ENCODE measurements at places on chromosomes 4 and X.

GRCh38 chr4:184762100-184762499 is 28.2 kb upstream of the CENPU start:
- no peak for DNase-seq

DNA sequence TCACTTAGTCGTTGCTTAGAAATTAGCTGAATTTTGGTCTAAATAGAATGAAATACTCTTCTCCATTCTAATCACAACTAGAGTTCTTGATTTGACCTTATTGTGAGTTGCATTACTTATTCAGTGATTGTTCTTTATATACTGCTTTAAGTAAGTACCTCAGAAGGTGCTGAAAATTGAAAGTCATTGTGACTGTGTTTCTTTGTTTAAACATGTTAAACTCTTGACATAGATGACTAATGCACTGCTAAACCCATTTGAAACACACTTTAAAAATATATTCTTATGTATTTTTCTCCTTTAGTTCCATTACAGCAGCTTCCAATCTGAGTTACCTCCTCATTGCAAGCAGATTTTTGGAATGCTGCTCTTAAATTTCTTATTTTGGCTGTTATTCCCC is 9.1 kb downstream of the TSPAN7 start:
- no peak for DNase-seq

DNA sequence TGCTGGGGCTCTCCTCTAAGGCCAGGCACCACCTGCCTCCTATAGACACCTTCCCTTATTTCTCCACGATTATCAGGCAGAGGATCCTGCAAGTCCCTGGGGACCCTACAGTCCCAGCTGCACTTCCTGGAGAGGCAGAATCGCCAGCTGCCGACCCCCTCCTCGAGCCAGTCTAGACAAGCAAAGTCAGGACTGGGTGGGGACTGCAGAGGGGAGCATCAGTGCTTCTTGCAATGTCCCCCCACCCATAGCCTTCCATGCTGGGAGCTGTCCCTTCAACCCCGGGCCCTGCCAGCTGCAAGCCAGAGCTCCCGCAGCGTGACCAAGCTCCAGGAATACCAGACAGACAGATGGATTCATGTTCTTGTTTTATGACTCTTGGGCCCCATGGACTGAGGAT is 1.4 kb upstream of the CRMP1 start:
- DNase-seq: no peak

DNA sequence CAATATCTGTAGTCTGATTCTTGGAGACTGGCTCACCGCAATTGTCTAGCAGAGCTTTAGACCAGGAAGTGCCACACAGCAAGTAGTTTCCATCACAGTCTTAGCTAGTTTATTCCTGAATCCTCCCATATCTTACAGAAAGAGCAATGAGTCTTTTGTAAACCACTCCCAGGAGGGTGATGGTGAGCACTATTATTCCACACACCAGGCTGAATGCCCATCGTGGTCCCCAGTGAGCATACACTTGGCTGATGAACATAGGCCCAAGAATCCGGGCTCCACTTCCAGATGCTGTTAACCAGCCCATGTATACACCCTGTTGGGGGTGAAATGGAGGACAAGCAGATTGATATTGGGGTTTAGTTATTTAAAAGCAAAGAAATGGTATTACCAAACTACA is 39.8 kb downstream of the PLK4 start:
- DNase-seq: no peak

GRCh38 chr4:77819404-77819842 is 255 bp upstream of the CNOT6L start:
- DNase-seq: peak; percentile 39

DNA sequence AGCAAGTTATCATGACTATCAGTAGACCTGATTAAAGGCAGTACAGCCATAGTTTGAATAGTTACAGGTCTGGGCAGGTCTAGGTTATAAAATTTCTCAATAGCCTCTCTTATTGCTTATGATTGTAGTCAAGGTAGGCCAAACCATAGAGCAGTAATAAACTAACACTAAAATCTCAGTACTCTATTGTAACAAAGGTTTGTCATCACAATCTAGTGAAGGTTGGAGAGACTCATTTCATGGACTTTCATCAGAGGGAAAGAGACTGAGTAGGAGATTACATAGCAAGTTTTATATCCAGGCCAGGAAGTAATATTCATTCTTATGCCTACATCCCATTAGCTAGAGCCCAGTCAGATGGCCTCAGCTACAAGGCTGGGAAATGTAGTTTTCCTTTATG is 141.0 kb downstream of the ASB9 start:
- DNase-seq: no peak

- DNase-seq: peak; percentile 21
Observed at GRCh38 chr4:1400831-1401408, 5.3 kb downstream of the NKX1-1 start.

DNA sequence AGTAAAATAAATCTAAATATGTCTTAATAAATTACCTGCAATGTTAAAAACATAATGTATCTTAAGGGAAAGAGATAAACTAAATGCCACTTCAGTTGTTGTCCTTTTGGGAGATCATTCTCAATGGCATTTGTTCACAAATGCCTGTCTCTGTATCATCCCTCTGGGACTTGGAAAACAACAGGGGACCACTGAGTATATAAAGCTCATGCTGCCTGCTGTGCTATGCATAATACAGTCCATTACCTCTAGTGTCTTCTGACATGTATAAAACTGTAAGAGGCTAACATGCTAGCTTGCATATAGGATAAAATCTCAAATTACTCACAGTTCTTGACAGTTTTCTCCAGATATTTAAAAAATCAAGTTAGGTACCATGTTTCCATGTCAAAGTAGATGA is 503.9 kb downstream of the PDHA2 start:
- DNase-seq: no peak

DNA sequence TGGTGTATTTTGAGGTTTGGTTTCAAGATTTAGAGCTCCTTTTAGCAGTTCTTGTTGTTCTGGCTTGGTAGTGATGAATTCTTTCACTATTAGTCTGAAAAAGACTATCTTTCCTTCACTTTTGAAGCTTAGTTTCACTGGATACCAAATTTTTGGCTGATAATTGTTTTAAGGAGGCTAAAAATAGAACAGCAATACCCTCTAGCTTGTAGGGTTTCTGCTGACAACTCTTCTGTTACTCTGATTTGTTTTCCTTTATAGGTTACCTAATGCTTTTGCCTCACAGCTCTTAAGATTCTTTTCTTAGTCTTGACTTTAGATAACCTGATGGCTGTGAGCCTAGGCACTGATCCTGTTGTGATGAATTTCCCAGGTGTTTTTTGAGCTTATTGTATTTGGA is 33.6 kb upstream of the HEPH start:
- DNase-seq: no peak

DNA sequence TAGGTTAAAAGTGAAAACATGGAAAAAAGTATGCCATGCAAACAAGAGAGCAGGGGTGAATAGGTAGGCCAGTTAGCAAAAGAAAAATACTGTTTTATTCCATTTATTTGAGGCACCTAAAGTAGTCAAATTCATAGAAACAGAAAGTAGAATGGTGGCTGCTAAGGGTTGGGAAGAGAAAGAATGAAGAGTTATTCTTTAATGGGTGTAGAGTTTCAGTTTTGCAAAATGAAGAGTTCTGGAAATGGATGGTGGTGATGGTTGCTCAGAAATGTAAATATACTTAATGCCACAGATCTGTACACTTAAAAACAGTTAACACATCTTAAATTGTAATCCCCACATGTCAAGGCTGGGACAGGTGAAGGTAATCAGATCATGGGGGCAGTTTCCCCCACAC is 29.7 kb downstream of the PARM1 start:
- no peak for DNase-seq

DNA sequence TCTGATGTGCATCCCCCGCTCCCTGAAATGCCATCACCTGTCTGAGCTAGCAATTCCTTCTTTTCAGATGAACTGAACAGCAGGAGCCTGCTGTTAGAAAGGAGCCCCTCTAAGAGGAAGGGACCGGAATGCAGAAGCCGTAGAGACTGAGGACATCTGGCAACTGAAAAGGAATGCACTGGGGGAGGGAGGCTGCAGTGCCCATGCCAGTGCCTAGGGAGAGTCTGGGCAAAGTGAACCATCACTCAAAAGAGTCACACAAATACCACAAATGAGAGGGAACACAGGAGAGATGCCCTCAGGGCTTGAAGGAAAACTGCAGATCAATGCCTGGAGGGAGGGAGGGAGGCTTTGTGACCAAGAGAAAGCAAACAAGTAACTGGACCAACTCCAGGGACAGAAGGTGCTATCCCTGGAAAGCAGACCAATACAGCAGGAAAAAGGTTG is 93.9 kb upstream of the CBR4 start:
- no peak for DNase-seq

DNA sequence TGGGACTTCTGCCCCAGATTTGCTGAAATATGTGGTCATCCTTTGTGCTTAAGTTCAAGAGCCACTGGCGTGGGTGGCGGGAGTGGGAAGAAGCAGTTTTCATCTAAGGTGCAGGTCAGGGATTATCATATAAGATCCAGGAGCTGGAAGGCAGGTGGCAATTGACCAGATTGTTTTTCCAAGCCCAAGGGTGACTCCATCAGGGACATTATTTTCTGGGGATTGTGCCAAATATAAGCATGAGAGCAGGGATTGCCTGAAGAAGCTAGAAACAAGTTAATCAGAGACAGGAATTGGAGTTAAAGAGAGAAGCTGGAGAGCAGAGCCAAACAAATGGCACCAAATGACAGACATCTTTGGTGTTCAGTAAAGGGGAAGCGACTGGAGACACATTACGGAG is 19.4 kb upstream of the SEL1L3 start:
- no peak for DNase-seq

DNA sequence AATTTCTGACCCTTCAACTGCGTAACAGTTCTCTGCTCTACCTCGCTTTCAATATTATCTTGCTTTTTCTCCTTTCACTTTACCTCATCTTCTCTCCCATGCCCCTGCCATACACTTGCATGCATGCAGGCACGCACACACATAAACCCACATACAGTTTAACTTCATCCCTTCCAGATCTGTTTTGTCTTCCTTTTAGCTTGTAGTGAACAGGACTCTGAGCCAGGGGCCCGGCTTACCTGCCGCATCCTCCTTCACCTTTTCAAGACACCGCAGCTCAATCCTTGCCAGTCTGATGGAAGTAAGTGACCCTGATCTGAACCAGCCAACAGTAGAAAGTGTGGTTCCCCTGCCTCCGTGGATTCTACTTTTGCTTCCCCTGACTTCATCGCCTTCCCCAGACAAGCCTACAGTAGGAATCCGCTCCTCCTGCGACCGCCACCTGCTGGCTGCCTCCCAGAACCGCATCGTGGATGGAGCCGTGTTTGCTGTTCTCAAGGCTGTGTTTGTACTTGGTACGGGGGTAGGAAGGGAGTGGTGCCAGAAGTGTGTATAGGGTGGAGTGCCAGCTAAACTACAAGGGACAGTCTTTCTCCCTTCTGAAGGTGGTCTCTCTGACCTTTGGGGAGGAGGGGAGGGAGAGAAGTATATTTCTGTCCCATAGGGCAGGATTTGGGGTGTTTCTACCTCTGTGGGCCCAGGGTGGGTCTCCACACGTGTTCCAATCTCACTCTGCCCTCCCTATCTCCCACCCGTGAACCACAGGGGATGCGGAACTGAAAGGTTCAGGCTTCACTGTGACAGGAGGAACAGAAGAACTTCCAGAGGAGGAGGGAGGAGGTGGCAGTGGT is 10.7 kb downstream of the MED12 start:
- DNase-seq: peak; percentile 66

DNA sequence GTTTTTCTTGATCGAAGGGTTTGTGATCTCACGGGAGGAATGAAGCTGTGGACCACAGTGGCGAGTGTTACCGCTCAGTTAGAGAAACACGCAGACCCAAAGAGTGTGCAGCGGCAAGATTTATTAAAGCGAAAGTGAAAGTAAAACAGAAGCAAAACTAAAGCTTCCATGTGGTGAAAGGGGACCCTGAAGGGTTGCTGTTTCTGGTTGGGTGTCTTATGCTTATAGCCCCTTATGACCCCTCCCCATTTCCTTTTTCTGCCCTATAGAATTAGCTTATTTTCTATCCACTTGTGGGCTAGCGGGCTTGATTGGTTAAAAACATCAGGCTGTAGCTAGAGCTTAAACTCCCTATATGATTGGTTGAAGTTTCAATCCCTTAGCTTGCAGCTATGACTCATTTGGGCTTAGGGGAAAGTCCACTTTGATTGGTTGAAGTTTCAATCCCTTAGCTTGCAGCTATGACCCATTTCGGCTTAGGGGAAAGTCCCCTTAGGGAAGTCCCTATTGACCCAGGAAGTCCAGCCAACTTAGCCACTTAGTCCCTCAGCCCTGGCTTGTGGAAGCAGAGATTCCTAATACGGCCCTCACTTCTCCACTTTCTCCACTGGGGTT is 171.2 kb upstream of the NWD2 start:
- DNase-seq: no peak

- no peak for DNase-seq
Observed at GRCh38 chrX:53795576-53795975, 109.1 kb upstream of the HUWE1 start.

GRCh38 chr4:8073206-8073863 is 85.3 kb downstream of the ABLIM2 start:
- DNase-seq: no peak

- peak; percentile 18 for DNase-seq
Observed at GRCh38 chrX:148049441-148049840, 68.3 kb downstream of the FMR1NB start.

DNA sequence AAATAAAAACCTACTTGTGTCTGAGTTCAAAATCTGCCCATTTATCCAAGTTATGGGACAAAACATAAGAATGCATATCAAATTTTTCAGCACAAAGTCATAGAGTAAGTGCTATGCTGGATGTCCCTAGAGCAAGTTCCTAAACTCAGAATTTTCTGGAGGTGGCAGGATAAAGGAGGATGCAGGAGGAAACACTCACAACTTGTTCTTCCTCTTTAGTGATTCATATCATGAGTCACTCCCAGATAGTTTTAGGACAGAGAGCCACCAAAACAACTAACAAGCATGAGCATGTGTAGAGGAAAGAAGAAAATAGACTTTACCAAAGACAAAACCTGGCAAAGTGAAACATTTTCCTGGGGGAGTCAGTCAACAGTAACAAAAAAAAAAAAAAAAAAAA is 302.7 kb downstream of the KCTD8 start:
- no peak for DNase-seq

GRCh38 chr4:185532293-185532692 is 3.0 kb downstream of the PDLIM3 start:
- DNase-seq: no peak

GRCh38 chr4:178745203-178745602 is 1303.0 kb upstream of the AGA start:
- DNase-seq: no peak

GRCh38 chrX:114332766-114333165 is 251.1 kb upstream of the HTR2C start:
- no peak for DNase-seq

- DNase-seq: no peak
Observed at GRCh38 chrX:64218023-64218422, 12.4 kb downstream of the ASB12 start.

DNA sequence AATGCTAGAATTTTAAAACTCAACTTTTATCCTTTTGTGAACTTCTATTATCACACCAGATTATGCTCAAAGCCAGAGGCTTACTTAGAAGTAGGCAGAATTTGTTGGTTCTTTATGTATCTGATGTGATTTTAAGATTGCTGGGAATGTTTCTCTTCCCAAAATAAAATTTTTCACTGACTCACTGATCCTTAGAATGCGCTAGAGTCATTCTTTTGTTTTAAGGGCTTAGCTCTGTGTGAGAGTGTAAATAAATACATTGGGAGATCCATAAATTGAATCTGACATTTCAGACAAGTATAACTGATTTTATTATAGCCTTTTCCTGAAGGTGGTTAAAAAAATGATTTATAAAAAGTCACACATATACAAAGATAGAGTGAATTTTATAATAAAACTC is 101.3 kb downstream of the LARP1B start:
- no peak for DNase-seq
